EL (cell line): ENCODE measurements at places on chromosomes 4 and X.

DNA sequence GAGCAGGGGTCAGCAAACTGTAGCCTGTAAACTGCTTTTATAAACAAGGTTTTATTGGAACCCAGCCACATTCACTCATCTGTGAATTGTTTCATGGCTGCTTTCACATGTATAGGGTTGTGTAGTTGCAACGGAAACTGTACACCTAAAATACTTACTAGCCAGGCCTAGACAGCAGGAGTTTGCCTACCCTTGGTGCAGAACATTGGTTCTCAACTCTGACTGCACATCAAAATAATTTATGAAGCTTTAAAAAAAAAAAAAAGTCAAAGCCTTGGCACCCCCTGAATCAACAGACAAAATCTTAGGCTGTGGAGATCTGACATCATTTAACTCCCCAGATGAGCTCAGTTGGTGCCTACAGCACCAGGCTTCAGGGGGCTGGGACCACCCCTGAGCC lies 27.8 kb downstream of the ADGRA3 start:
- DNase-seq = no peak

DNA sequence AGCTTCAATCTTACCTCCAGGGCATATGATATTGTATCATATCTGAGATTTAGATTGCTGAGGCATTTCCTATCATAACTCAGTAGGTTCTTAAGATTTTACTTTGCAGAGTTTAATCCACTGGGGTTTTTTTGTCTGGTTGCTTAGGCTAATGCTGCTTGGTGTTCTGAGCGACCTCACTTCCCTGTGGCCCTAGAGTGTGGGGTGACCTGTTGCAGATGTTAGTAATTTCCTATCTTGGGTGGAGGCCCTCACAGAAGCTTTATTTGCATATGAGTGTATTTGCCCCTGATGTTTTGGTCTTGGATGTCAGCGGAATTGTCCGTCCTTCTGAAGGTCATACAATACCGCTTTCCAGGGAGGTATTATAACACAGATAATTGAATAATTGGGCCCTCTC lies 137.1 kb downstream of the NDST3 start:
- no peak for DNase-seq

GRCh38 chrX:115952417-115953092 lies 218.0 kb upstream of the AGTR2 start:
- DNase-seq = no peak

DNA sequence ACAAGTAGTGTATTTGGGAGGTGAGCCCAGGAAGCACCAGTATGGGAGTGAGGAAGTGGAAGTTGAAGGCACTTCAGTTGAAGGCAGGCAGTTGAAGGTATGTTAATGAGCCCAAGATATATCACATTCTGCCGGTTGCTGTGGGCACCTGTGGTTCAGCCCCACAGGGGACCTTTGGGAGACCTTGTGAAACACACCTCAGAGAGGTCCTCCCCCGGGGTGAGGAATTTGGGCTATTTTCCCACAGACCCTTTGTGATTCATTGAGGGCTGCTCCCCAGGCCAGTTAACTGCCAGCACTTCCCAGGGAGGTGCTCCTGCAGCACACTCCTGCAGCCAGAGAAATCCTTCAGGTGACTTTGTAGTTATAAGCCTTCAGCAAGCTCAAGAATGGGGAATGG lies 45.9 kb downstream of the PTCHD1 start:
- DNase-seq = no peak

DNA sequence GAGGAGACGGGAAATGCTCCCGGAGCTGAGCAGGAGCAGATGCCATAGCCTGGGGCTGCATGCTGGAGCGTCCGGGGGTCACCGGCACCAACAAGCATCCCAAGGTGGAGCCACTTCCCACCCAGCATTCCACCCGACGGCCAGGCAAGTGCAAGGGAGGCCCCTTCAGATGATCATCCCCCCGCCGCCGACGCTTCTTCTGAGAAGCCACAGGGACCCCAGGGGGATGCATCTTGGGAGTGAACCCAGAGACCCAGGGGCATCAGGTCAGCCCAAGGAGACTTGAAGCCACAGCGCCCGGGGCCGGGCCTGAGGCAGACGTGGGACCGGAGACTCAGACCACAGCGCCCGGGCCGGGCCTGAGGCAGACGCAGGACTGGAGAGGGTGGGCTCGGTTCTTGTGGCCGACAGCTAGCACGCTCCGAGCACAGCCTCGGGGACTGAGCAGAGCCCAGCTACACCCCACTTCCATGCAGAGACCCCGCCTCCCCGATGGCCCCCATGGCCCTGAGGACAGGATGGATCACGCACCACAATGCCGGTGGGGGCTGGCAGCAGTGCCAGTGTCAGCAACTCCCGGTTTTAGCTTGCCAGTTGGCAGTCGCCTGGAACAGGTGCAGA lies 33.0 kb upstream of the CPLX1 start:
- DNase-seq = no peak

- DNase-seq = peak; percentile 1
Observed at GRCh38 chrX:8374041-8374825, 90.4 kb upstream of the VCX3B start.

DNA sequence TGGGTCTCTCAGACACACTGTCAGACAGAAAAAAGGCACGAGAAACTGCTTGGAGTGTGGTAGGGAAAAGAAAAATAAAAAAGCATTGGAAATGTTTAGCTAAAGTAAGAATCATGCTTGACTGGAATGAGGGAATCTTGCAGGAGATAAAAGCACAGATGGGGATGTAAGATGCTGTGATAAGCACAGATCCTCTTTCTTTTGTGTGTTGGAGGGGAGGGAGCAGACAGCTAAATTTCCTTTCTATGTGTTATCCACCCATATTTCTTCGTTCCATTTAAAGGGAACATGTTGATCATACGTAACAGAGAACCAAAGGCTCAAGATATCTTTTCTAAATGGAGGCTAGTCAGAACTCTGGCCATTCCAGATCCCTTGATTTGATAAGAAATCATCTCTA lies 614.0 kb upstream of the LCORL start:
- no peak for DNase-seq

GRCh38 chr4:107801766-107802211 lies 22.9 kb upstream of the SGMS2 start:
- peak; percentile 65 for DNase-seq

DNA sequence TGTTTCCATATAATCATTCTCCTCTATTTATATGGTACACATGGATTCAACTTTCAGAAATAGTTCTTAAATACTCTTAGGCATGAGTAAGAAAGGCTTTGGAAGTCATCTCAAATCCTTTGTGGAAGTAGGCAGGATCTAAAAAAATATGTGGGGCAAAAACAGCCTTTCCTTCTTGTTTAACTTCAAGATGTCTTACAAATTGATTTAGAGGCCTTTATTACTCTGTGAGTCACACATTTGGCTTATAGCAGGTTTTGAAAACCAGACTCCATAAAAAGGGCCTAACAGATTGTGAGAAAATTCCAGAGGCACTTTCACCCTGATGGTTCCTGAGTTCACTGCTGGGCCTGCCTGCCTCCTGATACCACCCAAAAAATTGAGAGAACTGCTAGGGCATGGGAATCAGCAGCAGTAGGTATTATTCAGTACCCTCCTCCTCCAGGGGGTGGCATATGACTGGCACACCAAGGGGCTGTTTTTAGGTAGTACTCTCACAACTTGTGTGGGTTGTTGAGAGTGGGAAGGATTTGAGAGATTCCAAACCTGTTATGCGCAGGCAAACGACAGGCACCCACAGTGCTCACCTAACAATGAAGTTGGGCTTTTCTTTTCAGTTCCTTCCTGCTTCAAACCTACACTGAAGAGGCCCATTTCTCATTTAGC lies 162.7 kb upstream of the MBNL3 start:
- DNase-seq = no peak

- peak; percentile 1 for DNase-seq
Observed at GRCh38 chrX:105190252-105190853, 30.1 kb downstream of the TEX13A start.

- DNase-seq = peak; percentile 13
Observed at GRCh38 chr4:108166441-108167315, 2.1 kb downstream of the LEF1 start.

GRCh38 chrX:39907964-39908661 lies 189.6 kb downstream of the BCOR start:
- DNase-seq = peak; percentile 97
